Nucleus accumbens (tissue), 56 donors: ENCODE measurements at places on chromosomes 2 and 18.

DNA sequence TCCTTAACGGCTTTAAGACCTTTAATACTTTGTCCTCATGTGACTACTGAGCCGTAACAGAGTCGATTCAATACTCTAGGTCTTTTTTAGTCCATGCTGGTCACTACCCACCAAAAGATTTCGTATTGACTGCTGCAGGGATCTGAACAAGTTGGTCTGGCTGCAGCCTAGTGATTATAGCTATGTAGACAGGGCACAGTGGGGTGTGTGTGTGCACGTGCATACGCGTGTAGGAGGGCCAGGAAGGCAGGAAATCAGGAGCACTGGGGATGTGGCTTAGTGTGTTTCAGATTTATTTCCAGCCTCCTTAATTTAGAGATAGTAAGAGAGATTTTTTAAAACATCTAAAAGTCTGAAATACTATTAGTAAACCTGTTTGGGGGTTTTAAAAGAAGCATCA lies 161.4 kb downstream of the MYO3B start:
- DNase-seq: no peak

DNA sequence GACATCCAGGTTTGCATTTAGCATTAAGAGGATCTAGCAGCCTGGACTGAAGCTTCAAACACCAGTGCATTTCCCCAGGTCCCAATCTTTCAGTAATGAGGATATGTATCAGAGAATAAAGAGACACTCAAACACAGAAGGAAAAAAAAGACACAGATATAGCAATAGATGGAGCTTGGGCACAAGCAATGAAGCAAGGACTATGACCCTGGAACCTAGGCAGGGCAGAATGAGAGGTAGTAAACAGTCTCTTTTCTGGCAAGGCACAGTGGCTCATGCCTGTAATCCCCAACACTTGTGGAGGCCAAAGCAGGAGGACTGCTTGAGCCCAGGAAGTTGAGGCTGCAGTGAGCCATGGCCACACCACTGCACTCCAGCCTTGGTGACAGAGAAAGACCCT lies 80.7 kb upstream of the HNRNPA3 start:
- no peak for DNase-seq

DNA sequence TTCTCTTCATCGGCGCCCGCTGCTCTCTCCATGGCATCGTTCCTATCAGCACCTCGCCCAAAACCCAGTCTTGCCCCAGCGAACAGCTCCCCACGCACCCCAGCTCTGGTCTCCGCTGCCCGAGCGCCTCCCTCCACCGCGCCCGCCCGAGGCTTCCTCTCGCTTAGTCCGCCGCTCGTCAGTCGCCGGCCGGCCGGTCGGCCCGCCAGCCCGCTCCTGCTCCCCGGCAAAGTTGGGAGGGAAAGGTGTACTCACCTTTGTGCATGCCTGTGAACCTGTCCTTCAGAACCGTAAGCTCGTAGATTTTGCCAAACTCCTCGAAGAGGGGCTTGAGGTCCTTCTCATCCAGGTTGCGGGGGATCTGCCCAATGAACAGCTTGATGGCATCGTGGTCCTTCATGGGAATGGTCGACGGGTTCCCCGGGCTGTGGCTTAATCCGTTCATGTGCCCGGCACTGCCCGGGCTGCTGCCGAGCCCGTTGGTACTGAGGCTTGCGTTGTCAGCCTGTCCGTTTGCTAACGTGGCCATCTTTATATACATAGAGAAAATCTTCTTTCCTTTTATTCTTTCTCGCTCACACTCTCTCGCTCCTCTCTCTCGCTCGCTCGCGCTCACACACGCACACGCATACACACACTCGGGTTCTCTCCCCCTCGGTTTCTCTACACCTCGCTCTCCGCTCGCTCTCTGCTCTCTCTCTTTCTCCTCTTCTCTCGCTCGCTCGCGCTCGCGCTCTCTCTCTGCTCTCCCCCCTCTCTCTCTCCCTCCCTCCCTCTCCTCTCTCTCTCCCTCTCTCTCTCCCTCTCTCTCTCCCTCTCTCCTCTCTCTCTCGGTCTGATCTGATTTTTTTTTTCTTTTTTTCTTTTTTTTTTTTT lies at the start of gene CELF4:
TSS of gene CELF4 (minus strand) at position 698 of the 876 bp plus-strand sequence.
- DNase-seq: peak; percentile 47

DNA sequence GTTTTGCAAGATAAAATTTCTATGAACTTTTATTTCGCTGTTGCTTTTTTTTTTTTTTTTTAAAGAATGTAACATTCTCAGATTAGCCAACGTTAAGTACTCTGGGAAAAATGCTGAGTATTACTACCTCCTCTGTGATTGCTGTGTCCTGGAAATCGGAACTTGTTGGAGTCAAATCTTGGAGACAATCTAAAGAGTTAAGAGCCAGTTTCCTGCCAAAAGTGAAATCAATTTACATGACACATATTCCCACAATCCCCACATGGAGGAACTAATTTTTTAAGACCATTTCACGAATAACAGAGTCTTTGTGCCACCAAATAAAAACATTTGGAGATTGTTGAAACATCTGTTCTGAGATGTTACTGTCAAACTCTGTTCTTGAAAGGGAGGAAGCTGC lies 127.8 kb downstream of the MEP1B start:
- DNase-seq: no peak

DNA sequence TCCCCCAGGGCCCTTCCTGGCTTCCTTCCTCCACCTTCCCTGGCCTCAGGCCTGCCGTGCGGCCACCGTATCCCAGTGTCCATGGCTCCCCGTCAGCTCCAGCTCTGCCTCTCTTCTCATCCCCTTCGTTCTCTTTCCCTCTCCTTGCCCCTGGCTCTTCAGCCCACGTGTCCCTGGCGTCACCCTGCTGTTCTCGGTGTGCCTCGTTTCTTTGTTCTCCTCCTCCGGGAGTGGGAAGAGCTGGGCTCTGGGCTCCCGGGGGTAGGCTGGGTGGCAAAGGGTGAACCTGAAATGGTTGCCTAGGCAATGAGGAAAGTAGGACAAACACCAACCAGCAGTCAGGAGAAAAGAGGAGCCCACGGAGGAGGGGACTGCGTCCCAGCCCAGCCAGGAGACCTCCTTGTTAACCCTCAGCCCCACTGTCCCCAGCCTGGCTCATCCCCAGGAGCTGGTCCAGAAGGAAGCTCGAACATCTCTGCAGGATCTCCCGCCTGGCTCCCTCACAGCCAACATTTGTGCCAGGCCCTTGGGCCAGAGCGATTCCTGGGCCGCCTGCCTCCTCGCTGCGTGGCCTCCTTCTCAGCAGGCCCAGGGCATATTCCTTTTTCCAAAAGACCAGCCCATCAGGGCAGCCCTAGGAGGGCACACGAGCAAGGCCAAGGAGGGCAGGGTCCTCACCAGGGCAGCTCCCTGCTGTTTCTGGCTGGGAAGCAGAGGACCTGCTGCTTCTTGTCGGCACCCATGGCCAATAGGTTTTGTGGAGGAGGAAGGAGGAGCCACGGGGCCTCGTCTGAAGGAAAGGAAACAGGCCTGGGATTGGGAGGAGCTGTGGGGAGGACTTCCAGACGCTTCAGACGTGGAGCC lies 30.9 kb upstream of the DNMT3A start:
- peak; percentile 57 for DNase-seq
